ENCODE measurements at places on chromosomes 4 and X. TPM values are rescaled to one million over a fixed set of nuclear protein-coding genes. Genes with fewer than 3 reads are reported as not detected.

DNA sequence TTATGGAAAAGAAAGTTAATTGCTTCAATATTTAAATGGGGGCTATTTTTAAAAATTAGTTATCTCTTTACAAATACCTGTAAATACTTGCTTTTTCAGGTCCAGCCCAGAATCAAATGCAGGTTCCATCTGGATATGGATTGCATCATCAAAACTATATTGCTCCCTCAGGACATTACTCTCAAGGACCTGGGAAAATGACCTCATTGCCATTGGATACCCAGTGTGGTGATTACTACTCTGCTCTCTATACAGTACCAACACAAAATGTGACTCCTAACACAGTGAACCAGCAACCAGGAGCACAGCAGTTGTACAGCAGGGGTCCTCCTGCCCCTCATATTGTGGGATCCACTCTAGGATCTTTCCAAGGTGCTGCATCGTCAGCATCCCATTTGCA, 29.2 kb downstream of the SEC24B start:
- no peak for ATAC-seq

DNA sequence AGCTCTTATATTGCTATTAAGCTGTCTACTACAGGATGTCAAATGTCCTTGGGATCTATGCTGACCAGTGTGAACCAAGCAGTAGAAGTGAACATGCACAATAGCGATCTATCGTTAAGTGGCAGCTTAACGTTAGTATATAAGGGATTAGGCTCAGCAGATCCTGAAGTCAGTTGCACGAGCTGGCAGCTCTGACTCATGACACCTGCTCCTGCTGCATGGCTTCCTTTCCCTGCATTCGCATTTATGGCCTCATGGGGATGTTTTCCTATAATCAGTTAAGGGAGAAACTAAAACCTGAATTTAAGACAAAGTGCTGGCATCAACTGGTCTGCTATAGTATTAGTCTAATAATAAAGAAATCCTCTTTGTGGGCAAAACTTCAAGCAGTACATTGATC, 12.7 kb upstream of the MCUB start:
- no peak for ATAC-seq

TMEM31 gene
- total RNA-seq: not detected

DNA sequence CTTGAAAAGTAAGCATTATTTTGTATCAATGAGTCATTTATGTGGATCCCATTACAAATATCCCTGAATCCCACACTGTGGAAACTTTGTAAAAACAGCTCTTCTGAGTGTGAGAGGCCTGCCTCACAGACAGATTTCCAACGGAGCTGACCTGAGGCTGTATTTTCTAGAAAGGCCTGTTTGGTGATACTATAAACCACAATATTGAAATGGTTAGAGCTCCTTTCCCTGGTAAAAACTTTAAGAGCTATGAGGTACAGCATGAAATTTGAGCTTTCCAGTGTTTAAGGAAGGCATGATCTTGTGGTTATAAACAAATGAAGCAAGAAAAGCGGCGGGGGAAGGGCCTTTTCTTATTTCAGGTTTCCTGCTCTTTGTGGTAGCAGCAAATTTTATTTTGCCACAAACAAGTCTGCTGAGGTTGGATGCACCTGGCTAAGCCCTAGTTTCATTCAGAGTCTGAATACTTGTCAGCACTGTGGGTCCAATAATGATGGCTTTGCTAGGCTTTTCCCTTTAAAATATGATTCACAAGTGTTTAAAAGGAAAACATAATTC, 86.8 kb upstream of the ETNPPL start:
- no peak for ATAC-seq

- ATAC-seq: no peak
These were observed 328.2 kb downstream of the DKK2 start for GRCh38 chr4:106707776-106708463.

SH2D1A gene
- 0.62 TPM for total RNA-seq

FIP1L1 gene
- total RNA-seq: 46.2 TPM

GDI1 gene
- total RNA-seq: 105 TPM
